ENCODE measurements at places on chromosomes 5 and 9. TPM values are rescaled to one million over a fixed set of nuclear protein-coding genes. Genes with fewer than 3 reads are reported as not detected.

DNA sequence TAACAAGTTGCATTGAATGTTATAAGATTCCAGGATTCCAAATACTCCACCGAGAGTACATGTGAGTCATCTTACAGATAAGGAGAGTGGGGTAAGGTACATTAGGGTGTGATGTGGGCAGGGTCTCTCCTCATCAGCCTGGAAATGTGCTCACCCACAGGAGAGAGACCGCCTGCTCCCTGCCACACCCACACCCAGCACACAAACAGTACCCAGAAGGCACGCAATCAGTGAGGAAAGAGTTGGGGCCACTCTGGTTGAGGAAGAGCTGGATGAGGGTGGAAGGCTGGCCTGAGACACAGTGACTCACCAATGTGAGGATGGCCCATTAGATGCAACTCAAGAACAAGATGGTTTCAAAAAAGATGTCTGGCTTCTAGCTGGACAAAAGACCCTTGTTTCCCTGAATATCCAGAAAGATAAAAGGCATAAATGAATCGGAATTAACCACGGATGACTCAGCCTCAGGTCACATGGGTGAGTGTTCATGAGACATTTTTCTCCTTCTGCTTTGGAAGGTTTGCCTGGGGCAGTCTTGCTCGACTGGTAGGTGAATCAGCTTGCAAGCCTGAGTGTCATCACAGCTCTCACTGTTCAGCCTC is 51.1 kb upstream of the LHFPL2 start:
- DNase-seq = no peak

The OR1J2 gene
- not detected for polyA plus RNA-seq

The SLC6A19 gene
- 77.6 TPM for polyA plus RNA-seq

DNA sequence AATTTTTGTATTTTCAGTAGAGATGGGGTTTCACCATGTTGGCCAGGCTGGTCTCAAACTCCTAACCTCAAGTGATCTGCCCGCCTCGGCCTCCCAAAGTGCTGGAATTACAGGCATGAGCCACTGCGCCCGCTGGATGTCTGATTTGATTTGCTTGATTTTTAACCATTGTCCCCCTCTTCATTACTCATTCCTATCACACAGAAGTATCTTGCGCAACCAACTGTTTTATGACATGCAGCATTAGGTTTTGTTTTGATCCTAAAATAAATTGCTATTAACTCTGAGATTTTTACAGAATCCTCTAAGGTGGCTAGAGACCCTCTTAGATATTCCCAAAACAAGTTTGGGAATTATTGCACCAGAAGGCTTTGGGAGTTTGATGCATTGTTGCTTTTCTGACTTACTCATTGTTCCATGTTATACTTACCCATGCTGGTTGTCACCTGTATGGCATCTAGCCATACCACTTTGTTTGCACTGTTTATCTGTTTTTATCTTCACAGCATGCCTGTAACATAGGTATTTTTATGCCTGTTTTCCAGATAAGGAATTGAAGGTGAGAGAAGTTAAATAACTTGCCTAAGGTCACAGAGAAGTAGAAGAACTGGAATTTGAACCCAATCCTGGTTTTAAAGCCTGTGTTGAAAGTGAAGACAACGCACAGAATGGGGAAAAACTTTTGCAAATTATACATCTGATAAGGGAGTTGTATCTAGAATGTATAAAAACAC is 35.9 kb upstream of the PWWP2A start:
- DNase-seq = no peak

- no peak for DNase-seq
These were observed 183.4 kb downstream of the FBXO4 start for GRCh38 chr5:42108468-42108867.

DNA sequence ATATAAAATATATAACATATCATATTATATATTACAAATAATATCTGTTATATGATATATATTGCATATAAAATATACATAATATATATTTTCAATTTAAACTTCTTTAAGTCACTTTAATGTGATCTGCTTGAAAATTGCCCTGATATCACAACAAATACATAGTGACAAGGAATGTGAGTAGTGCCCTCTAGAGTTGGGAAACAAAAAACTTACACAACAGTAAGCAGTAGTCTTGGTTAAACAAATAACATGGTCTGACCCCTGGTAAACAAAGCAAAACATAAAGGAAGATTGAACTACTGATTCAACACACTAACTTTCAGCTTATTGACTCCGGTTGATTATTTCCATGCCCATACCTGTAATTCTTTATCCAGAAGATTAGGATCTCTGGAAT is 188.3 kb upstream of the NMUR2 start:
- DNase-seq = no peak

The GPR151 gene
- polyA plus RNA-seq = not detected

DNA sequence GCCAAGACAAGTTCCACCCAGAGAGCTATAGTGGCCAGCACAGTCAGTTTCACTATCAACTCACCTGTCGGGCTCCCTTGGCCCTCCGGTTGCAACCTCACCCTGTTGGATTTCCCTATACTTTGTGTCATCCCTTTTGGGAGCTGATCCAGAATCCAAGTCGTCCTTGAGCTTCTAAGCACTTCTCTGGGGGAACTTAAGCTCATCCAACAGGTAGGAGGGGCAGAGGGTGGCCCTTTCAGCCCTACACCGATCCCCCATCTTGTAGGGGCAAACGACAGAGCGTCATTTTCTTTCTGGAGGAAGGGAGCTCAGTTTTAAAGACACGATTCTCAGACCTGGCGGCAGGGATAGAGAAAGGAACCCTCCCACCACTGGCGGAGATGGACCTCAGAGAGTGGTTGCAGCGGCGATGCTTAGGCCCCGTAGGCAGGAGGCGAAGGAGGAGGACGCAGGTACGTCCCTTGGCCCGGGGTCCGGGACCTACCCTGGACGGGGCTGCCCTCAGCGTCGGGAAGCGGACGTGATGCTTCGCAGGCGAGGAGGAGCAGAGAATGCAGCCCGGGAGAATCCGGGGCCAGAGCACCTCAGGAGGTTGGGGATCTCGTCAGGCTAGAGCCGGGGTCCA is 519 bp downstream of the ZER1 start:
- no peak for DNase-seq

DNA sequence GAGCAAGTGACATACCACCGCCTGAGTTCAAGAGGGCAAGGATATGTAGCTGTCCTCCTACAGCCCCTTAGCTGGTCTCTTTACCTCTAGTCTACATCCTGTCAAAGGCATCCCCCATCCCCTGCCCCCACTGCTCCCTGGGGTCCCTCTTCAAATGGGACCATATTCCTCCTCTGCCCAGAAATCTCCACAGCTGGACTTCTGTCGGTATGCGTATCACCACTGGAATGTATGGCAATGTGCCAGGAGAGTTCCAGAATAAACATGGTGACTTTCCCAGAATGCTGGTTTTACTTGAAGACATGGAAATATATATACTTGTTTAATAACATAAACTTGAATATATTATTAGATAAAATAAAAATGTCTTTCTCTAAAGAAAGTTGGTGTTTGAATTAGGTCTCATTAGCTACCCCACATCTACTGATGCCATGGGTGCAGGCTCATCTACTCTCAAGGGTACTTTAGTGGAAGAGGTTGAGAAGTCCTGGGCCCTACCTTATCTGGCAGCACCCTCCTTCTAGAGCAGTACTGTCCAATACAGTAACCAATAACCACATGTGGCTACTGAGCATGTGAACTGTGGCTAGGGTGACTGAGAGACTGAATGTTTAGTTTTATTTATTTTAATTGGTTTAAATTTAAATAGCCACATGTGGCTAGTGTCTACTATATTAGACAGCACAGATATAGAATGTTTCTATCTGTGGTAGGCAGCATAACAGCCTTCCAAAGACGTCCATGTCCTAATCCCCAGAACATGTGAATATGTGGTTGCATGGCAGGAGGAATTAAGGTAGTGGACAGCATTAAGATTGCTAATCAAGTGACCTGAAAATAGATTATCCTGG is 181.7 kb upstream of the SLC30A5 start:
- no peak for DNase-seq

DNA sequence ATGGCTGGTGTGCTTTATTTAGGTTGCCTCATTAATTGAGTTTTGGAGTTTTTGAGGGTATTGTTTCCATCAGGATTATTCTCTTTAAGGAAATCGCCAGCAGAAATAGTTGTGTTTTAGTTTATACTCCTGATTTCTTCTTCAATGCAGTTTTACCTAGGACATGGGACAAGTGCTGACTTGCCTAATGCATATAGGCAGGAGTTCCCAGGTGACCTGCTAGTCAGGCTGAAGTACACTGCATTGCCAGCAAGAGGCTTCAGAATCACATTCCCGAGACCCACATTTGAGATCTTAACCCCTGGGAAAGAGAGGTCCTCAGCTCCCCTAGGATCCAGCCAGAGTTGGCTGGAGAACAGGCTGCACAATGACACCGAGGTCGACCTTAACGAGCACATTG is 1.5 kb upstream of the OR1N2 start:
- no peak for DNase-seq

DNA sequence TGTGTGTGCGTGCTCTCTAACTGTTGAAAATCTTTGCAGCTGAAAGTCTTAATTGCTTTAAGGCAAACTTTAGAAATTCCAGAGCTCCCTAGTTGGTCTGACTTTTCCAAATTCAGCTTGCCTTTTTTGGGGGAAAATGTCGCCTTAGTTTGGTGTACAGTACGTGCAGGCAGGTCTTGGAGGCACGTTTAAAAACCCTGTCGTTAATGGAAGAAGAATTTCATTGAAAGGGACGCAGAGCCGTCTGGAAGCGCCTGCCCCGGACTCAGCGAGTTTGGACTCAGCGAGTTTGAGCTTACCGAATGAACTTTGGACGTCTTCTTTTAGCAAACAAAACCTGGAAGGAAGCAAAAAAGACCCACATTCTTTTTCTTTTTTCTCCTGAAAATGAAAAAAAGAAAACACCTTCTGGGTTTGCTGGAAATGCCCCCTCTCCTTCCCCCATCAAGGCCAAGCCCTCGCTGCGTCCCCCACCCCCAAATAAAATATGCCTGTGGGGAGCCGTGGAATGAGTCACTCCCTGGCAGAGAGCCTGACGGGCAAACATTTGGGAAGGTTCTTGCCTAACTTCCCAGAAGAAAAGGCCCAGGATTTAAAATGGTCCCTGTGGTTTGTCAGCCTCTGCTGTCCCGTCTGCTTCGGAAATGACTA is 1.5 kb downstream of the NEK6 start:
- no peak for DNase-seq

The GADD45G gene
- polyA plus RNA-seq = 2.5 TPM

DNA sequence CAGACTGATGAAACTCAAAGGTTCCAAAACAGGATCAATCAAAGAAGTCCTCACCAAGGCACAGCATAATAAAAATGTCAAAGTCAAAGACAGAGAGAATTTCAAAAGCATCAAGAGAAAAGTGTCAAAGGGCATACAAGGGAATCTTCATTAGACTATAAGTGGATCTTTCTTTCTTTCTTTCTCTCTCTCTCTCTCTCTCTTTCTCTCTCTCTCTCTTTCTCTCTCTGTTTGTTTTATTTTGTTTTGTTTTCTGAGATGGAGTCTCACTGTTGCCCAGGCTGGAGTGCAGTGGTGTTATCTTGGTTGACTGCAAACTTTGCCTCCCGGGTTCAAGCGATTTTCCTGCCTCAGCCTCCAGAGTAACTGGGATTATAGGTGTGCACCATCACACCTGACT is 148.3 kb upstream of the CD180 start:
- DNase-seq = no peak

DNA sequence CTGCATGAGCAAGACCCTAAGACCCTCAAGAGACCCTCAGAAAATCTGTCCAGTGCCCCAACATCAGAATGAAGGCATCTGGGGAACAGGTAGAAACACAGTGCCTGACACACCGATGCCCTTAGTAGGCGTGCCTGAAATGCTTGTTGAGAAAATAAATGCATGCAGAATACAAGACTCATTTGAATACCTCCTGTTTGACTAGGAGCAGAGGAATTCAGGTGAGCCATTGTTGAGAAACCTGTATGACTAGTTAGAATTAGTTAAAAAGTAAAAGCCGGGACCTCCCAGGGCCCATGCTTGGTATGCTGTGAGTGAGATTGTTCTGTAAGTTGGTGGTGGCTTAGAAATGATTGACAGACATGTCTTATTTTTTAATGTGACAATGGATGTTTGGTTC is 55.0 kb downstream of the WWC1 start:
- DNase-seq = peak; percentile 72

- DNase-seq = peak; percentile 37
These were observed 206.6 kb downstream of the SPOCK1 start for GRCh38 chr5:137292461-137293027.

DNA sequence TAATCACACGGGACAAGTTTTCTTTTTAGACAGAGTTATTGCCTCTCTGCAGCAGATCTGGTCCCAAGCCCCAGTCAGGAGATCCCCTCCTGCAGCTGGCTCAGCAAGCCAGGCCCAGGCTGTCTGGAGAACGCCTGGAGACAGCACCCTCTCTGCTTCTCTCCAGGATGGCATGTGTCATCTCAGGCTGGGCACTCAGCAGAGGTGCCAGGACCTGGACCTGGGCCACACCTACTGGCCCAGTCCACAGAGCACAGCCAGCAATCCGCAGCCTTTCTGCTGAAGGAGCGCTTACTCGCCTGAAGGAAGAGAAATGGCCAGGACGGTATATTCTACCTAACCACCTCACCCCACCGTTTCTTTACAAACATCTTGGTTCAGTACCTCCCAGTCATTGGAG is 4.7 kb upstream of the TBC1D9B start:
- DNase-seq = no peak

DNA sequence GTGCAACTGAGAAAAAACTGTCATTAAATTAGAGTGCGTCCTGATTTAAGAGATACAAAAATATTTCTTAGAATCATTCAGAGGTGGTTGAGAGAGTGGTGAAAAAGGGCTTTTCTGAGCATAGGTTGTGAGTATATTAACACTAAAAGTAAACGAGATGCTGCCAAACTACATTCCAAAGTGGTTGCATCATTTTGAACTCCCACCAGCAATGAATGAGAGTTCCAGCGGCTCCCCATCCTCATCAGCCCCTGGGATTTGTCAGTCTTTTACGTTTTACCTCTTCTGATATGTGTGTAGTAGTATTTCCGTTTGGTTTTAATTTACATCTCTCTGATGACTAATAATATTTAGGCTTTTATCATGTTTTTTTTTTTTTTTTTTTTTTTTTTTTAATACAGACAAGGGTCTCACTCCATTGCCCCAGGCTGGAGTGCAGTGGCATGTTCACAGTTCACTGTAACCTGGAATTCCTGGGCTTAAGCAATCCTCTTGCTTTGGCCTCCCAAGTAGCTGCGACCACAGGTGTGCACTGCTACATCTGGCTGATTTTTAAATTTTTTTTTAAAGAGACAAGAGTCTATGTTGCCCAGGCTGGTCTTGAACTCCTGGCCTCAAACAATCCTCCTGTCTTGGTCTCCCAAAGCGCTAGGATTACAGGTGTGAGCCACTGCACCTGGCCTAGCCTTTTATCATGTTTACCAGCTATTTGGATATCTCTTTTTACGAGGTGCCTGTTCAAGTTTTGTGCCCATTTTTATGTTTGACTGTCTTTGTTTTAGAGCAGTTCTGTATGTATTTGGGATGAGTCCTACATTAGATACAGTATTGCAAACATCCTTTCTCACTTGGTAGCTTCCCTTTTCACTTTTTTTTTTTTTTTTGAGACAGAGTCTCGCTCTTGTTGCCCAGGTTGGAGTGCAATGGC is 17.0 kb downstream of the PRRT1B start:
- no peak for DNase-seq

- peak; percentile 15 for DNase-seq
These were observed 548 bp downstream of the CEP120 start for GRCh38 chr5:123422433-123423277.

The HTR1A gene
- not detected for polyA plus RNA-seq

DNA sequence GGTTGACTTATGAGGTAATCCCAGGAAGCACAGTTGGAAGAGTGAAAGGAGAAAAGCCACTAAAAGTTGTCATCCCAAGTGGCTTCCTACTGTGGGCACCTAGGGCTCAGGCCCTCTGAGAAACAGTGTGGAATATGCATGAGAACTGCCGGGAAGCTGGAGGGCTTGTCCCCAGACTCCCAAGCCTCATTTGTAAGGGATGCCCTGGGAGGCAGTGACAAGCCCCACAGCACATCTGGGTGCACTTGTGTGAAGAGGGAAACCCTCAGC is 64.5 kb downstream of the SFXN1 start:
- no peak for DNase-seq
